Subcutaneous adipose tissue (tissue), 4 donors: ENCODE measurements at places on chromosomes 2 and 18. TPM values are rescaled to one million over a fixed set of nuclear protein-coding genes. Genes with fewer than 3 reads are reported as not detected.

COLEC12 gene
- total RNA-seq = 75.1 TPM

TMEM17 gene
- 1.5 TPM for total RNA-seq

PAX8 gene
- total RNA-seq = 7.5 TPM

TTR gene
- total RNA-seq = not detected

HS6ST1 gene
- 12.4 TPM for total RNA-seq

TRIB2 gene
- 17.3 TPM for total RNA-seq

CCDC93 gene
- total RNA-seq = 47.9 TPM

SNX17 gene
- 71.6 TPM for total RNA-seq

TEKT4 gene
- total RNA-seq = not detected

TUBB8B gene
- total RNA-seq = not detected

ASB18 gene
- not detected for total RNA-seq

DSC2 gene
- total RNA-seq = 11.1 TPM

C1QL2 gene
- total RNA-seq = not detected

GPR55 gene
- under 0.01 TPM for total RNA-seq

ZNF396 gene
- 1.5 TPM for total RNA-seq

CABLES1 gene
- total RNA-seq = 50.7 TPM

SELENOI gene
- 10.1 TPM for total RNA-seq

ARHGAP25 gene
- 14.8 TPM for total RNA-seq

TMEM169 gene
- total RNA-seq = 0.68 TPM

CRYGC gene
- total RNA-seq = not detected

AOX1 gene
- total RNA-seq = 567 TPM

THSD7B gene
- total RNA-seq = 2.6 TPM

TXNDC2 gene
- total RNA-seq = not detected

RAX gene
- not detected for total RNA-seq

ANTXR1 gene
- total RNA-seq = 84.0 TPM

SLC23A3 gene
- total RNA-seq = 0.66 TPM

GKN1 gene
- total RNA-seq = not detected

GKN2 gene
- total RNA-seq = not detected

SOWAHC gene
- 14.6 TPM for total RNA-seq

ZNF804A gene
- total RNA-seq = 0.38 TPM

ASIC4 gene
- total RNA-seq = not detected

KCNIP3 gene
- total RNA-seq = 2.3 TPM

PTGR3 gene
- 24.5 TPM for total RNA-seq

SLC16A14 gene
- 1.3 TPM for total RNA-seq

SIX3 gene
- not detected for total RNA-seq

SAG gene
- not detected for total RNA-seq

OTOS gene
- total RNA-seq = not detected

ANKRD23 gene
- total RNA-seq = not detected

DAW1 gene
- total RNA-seq = 0.22 TPM

ATP8B1 gene
- 8.6 TPM for total RNA-seq

TPRKB gene
- 21.6 TPM for total RNA-seq

CD8B gene
- not detected for total RNA-seq

LRRTM4 gene
- total RNA-seq = not detected

GALR1 gene
- 0.98 TPM for total RNA-seq

QPCT gene
- total RNA-seq = 15.6 TPM

CEBPZOS gene
- 22.8 TPM for total RNA-seq

ANKRD29 gene
- total RNA-seq = 30.7 TPM

RTP5 gene
- 0.33 TPM for total RNA-seq

UGT1A9 gene
- not detected for total RNA-seq

TRIM43 gene
- total RNA-seq = not detected
